CD4-positive, alpha-beta T cell treated with Interleukin-2 at 100 ng/mL for 4 hours (primary cell): ENCODE measurements at places on chromosomes 7 and 10.
A peak's percentile ranks its signal among the peaks of the same experiment; 100 is the strongest.

- DNase-seq, result no peak
These were observed 13.1 kb downstream of the ADGRA1 start for GRCh38 chr10:133100706-133101415.

DNA sequence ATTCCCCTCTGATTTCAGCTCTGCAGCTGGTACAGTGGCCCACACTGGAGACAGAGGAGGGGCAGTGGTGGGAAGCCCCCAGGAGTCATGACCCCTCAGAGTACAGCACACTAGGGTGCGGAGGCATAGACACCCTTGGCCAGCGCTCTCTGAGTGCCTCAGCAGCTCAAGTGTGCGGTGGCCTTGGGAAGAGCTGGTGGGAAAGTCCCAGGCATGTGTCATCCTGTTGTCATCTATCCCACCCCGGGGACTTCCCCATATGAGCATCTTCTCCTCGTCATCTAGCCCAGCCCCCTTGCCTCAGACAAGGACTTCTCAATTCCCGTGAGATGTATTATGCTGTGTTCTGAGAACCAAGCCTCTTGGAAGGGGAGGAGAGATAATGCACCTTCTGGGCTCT lies 15.6 kb upstream of the PPIF start:
- DNase-seq, result peak; percentile 88

DNA sequence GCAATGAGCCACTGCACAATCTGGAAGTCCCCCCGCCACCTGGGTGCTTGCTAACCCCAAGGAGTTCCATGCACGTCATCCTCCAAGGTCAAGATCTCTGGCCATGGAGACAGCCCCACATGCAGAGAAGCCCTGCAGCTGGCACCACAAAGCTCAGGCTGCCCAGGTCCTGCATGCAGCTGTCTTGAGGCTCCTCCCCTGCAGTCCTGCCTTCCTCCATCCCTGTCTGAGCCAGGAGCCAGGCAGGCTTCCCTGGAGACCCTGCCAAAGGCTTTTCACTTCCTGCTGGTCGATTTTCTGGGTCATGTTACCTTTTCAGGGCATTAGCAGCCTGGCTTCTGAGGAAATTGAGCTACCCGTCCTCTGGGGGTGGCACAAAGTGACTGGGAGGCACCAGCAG lies 12.5 kb upstream of the TMEM72 start:
- no peak for DNase-seq

DNA sequence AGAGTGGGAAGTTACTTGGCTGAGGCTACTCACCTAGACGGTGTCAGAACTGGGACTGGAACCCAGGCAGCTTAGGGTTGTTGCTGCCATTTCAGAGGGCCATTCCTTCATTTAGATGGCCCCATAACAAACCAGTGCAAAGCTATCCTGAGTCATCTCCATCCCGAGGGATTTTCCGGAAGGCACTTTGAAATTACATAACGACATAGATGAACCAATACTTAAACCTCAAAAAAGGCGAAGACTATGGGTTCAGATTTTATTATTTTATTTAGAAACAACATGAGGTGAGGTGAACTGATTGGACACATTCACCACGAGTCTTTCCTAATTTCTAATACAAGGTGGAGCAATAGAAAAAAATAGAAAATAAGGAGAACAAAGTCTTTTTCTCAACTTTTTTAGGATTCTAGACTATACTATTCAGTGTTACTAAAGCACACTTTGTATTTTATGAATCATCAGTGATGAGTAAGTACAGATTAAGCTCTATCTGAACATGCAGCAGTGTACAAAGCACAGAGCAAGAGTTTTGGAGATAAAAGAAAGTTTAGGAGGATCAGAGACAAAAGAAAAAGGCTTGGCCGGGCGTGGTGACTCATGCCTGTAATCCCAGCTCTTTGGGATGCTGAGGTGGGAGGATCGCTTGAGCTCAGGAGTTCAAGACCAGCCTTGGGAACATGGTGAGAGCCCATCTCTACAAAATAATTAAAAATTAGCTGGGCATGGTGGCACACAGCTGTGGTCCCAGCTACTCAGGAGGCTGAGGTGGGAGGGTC lies 79.5 kb upstream of the SVIL start:
- no peak for DNase-seq

GRCh38 chr7:22255342-22255741 lies 101.6 kb downstream of the RAPGEF5 start:
- no peak for DNase-seq

DNA sequence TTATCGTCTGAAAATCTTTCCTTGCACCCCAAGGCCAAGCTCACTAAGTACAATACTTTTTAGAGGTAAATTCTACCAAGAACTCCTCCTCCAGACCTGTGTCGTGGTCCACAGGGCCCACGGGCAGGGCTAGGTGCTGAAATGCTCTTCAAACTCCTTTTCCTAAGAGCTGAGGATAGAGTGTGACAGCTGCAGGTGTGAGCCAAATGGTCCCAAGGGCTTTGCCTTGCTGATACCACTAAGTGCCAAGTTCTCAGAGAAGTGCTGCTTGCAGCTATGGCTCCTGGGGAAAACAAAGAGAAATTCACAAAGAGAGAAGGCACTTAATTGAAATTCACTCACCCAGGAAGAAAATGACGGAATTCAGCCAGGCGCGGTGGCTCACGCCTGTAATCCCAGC lies 868.9 kb upstream of the AUTS2 start:
- no peak for DNase-seq

- no peak for DNase-seq
These were observed 81.0 kb downstream of the HACD1 start for GRCh38 chr10:17536221-17536620.

DNA sequence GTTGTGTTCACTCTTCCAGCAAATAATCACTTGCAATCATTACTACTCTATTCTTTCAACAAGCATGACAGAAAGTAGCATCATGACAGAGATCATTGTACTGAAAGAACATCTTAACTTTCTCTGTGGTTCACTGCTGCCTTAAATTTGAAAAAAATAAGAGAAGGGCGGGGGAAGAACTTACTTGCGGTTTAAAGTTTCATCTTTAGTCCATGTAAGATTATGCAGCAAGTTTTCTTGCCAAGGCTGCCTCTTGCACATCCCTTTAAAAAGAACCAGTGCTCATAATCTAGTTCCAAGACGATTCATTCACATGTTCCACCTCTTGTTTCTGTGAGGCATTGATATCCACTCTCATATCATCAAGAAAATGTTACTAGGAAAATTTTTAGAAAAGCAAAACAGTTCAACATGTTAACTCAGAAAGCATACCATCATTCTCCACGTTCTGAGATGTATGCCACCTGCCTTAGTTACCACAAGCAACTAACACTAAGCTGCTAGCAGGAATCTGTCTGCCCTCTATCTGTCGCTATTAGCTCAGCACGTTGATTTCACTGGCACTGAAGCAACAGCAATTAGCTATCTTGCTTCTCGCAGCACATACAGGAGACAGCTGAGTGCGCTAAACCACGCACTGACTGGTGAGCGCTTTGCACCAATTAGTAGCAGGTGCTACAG lies at the start of gene PCDH15:
PCDH15 (minus strand) TSS at position 491 of the 681 bp plus-strand sequence. CDS start 136,969 bp downstream, outside the sequence.
- DNase-seq, result no peak

DNA sequence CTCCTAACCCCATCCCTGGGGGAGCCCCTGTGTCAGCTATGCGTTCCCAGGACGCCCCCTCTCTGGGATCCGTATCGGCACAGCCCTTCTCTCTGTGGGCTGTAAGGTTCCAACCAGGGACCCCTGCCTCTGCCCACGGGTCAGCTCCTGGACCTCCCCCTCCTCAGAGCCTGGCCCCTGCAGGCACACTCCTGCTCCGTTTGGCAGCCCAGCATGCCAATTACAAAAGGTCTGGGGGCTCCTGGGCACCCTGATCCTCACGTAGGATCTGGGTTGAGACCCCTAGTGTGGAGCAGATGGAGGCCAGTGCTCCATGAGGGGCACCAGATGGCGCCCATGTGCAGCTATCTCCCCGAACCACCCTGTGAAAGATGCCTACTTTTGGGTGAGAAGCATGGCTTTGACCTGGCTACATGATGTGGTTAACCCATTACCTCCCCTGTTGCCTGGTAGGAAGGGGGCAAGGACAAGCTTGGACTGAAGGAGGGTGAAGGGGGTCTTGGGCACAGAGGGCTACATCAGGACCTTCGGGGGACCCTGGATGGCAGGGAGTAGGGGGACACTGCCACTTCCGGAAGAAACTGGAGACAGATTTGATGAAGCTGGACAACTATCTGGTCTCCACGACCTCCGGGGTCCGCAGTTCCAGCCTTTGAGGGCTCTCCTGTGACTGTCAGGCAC lies 9.0 kb downstream of the TACR2 start:
- DNase-seq, result peak; percentile 43

- DNase-seq, result peak; percentile 37
These were observed at the start of gene SMARCD3 for GRCh38 chr7:151248346-151249033. TSS of gene SMARCD3 (minus strand) at chr7:151248694. CDS start at chr7:151248562, 132 bp downstream.

DNA sequence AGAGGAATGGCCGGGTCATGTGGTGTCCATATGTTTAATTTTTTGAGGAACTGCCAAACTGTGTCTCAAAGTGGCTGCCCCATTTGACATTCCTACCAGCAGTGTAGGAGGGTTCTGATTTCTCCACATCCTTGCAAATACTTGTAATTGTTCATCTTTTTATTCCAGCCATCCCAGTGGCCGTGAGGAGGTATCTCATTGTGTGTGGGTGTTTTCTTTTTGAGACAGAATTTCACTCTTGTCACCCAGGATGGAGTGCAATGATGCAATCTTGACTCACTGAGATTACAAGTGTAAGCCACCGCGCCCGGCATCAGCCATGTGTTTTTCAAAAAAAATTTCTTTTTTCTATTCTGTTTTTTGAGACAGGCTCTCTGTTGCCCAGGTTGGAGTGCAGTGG lies 38.7 kb upstream of the DLG5 start:
- no peak for DNase-seq

DNA sequence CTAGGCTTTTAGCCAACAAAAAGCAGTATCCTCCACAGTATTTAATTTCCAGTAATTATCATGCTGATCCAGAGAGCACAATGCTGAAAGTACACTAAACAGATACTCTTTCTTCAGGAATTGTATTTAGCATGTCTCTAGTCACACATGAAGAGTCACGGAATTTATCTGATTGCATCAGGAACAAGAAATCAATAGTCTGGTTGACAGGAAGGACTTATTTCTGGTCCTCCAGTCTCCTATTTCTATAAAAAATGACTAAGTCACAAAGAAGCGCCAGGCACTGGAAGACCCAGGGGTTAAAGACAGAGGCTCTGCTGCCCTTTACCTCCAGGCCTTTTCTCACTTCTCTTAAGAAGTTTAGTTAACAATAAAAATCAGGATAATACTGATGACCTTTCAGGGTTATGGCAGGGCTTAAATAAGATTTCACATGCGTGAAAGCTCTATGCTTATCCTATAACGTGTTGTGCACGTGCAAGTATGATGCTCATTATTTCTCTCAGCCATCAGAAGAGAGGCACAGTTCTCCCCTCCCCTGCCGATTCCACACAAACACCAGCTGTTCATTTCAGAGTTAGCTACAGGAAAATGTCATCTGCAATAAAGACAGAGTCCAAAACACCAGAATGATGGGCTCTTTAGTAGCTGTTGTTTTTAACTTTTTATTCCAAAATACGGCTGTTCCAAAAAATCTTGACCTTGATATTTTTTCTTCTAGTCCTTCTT lies 36.9 kb downstream of the SLC26A4 start:
- no peak for DNase-seq

DNA sequence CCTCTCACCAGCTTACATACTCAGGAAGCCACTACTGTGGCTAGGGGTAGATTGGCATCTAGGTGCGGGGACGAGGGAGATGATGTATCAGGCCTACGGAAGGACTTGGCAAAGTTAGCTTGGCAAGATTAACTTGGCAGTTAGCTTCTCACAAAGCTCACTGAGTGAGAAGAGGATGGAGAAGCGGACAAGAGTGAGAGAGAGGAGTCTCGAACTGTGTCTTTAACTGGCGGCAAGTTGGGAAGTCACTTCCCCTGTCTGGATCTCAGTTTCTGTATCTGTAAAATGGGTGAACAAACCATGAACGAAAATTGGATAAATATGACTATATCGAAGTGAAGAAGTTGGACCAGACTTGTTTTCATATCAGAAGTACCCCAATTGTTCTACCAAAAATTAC lies 9.5 kb upstream of the MLXIPL start:
- no peak for DNase-seq

DNA sequence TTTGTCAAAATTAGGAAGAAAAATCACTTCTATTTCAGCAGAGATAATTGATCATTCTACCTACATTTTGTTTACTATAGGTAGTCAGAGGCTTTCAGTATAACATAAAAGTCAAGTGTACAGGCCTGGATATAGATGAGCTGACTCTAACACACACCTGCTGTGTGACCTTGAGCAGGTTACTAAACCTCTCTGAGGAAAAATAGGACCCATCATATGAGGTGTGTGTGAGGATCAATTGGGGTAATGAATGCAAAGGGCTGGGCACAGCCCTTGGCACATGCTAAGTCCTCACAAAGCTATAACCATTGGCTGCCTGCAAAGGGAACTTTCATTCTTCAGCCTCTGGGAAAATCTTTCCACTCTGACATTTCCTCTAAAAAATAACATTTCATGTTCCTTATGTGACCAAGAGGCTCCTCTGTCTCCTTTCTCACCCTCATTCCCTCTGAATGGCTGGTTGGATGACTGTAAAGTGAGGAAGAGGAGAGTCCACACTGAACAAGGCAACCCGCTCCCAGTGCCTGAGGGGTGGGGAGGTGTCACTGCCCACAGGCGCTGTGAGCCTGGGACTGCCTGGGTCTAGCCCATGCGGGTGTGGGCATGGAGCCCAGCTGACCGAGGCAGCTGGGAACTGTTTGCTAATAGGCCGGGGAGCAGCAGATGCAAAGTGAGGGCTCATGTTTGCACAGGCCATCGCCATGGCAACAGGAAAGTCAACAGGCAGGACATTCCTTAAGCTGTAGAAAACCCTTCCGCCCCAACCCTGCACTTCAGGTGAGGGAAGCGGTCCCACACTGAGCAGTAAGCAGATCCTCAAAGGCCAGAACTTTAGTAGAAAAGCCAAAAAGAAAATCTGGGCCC lies 36.8 kb downstream of the MYOF start:
- DNase-seq, result no peak

DNA sequence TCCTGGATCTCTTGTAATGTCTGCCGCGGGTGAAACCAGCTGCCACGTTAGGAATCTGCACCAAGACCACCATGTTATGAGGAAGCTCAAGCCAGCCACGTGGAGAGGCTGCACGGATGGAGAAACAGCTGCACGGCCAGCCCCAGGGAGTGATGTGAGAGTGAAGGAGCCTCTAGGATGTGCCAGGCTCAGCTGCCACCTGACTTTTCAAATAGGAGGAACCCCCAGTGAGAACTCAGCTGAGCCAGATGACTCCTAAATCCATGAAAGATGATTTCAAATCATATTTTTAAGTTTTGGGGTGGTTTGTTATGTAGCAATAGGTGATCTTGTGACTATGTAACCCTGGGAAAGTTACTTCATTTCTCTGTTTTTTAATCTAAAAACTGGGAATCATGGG lies 71.7 kb downstream of the PRKAG2 start:
- no peak for DNase-seq

GRCh38 chr10:130729876-130730275 lies 581.6 kb downstream of the TCERG1L start:
- DNase-seq, result no peak

GRCh38 chr10:124721330-124722045 lies 22.7 kb downstream of the FAM53B start:
- peak; percentile 41 for DNase-seq

DNA sequence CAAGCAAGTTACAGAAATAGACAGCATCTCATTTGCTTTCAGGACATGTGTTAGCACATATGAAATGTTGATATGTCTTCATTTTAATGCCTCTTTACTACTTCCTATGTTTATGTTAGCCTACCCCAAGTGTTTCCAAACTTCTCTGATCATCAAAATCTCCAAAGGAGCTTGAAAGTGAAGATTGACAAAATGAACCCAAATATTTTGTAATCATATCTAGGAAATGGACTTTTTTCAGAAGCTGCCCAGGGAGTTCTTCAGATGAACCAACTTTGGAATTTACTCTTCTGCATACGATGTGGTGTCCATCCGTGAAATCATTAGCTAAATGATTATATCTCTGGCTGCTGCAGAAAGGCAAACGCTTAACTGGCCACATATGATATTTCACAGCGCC lies 101.2 kb upstream of the AOAH start:
- DNase-seq, result no peak
